Putamen (tissue), 1 donor: ENCODE measurements at places on chromosomes 4 and X.

GRCh38 chrX:130163398-130163797 is 2.2 kb downstream of the AIFM1 start:
- no peak for DNase-seq

GRCh38 chrX:24259544-24260240 is 54.2 kb downstream of the SUPT20HL2 start:
- peak; percentile 6 for DNase-seq

- DNase-seq, result no peak
These were observed 315.2 kb upstream of the SLIT2 start for GRCh38 chr4:19936476-19936875.

- no peak for DNase-seq
These were observed 1.6 kb downstream of the NHS start for GRCh38 chrX:17376431-17377077.

- no peak for DNase-seq
These were observed 124.8 kb upstream of the CITED1 start for GRCh38 chrX:72430405-72430968.

DNA sequence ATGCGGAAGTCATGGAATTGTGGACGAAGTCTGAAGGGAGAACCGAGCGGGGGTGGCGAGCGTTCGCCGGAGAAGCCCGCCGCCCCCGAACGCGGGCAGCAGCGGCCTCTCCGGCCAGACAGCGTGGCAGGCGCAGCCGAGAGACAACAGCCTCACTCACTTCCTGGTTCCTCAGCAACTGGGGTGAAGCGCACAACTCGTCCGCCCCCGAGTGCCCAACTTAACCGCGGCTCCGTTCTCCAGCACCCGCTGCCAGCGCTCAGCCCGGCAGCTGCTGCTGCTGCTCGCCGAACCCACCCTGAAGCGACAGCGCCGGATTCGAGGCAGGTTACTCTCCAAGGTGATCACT is 68.0 kb downstream of the NOCT start:
- peak; percentile 71 for DNase-seq

DNA sequence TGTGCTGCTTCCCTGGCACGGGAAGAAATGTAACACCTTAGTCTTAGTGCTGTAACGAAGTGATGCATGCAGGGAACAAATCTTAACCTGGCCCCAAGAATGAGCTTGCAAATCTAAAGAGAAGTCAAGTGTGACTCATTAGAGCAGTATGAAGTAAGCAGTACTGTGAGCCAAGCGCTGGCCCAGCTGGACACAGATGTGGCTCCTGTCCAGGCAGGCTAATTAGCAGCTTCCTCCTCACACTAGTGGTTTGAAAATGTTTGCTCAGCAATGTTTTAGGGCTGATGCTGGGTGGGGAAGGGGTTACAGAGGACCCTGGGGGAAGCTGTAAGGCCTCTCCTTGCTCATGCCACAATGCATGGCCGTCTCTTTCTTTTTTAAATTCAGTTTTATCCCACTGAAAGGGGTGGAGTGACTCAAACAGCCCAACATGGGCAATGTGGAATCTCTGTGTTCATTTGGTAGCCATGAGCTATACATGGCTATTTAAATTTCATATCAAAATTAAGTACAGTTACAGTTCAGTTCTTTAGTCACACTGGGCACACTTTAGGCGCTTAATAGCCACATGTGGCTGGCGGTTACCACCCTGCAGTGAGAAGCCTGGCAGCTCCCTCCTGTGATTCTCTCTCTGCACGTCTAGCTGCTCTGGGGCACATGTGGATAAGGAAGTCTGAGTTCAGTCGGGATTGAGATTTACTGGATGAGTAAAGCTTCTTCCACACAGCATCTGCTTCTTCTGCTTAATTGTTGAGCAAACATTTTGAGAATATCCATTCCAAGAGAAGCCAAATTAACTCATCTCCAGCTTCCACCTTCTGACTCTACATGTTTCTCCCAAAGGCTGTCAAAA is 48.8 kb downstream of the MAP7D2 start:
- no peak for DNase-seq

DNA sequence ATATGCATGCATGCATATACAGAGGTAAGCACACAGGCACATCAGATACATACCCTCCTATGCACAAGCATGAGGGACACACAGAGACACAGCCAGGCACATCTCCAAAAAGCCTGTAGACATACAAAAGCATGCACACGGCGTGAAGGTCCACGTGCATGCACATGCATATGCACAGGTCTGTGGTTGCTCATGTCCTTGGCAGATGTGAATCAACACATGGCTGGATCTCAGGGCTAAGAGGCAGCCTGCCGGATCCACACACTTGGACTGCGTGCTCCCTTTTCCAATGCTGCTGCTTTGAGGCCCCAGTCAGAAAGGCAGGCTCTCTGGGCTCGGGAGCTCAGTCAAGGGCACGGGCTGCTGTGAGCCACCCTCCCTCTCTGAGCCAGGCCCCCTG is 3.6 kb downstream of the STARD8 start:
- DNase-seq, result no peak

DNA sequence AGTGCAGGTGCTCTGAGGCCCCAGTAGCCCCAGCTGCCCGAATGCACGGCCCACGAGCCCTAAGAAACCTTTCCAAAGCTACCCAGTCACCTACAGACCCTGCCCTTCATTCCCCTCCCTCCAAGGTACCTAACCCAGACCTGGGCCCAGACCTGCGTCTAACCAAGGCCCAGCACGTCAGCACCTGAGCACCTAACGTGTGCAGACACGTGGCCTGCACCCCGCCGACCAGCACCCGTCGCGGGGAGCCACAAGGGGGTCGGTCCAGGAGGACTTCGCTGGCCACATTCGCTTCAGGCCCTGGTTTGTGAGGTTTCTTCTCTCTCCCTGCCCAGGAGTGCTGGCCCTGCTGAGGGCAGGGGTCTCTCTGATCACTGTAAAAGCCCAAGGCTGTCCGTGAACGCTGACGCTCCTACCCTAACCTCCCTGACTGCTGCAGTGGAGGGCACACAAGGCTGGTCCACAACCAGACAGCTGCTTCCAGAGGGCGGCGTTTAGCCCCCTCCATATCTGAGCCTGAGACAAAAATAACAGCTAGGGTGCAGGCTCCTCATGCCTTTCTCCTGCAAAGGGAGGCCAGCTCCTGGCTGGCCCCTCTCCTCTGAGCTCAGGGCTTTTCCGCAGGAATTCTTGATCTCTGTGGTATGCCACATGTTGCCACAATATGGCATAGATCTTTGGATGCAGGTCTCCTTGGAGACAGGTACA is 31.8 kb downstream of the WDR1 start:
- DNase-seq, result no peak

- DNase-seq, result no peak
These were observed 1100.2 kb upstream of the INTU start for GRCh38 chr4:126532527-126532926.

- peak; percentile 68 for DNase-seq
These were observed 50.6 kb downstream of the LGI2 start for GRCh38 chr4:24980064-24980690.

- DNase-seq, result no peak
These were observed 82.6 kb upstream of the SLITRK2 start for GRCh38 chrX:145735036-145735435.

- no peak for DNase-seq
These were observed 423.3 kb downstream of the CENPC start for GRCh38 chr4:67122029-67122428.

DNA sequence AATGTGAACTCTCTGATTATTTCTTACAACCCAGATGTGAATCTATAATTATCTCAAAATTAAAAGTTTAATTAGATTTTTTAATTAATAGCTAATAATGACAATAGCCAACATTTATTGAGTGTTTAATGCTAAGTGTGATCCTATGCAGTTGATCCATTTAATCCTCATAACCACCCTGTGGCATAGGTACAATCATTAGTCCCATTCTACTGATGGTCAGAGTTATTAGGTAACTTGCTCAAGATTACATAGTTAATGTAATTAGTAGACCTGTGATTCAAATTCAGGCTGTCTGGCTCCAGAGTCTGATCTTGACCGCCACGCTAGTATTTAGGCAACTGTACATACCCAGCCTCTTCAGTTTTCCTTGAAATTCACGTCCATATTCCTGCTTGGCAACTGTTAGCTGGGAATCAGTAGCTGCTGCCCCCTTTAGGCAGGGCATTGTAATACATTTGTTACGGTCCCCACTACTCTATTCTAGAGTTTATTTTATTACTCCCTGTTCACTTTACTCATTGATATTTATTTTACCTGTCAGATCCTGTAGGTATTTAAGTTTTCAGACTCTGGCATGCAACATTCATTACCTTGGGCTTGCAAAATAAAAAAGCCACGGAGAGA is 20.6 kb upstream of the TEC start:
- DNase-seq, result no peak

GRCh38 chr4:8473920-8474590 is 33.5 kb downstream of the TRMT44 start:
- no peak for DNase-seq

- DNase-seq, result no peak
These were observed 405.6 kb downstream of the FAM47A start for GRCh38 chrX:33726281-33727160.

- DNase-seq, result no peak
These were observed 36.7 kb upstream of the ARHGAP6 start for GRCh38 chrX:11702420-11702819.

DNA sequence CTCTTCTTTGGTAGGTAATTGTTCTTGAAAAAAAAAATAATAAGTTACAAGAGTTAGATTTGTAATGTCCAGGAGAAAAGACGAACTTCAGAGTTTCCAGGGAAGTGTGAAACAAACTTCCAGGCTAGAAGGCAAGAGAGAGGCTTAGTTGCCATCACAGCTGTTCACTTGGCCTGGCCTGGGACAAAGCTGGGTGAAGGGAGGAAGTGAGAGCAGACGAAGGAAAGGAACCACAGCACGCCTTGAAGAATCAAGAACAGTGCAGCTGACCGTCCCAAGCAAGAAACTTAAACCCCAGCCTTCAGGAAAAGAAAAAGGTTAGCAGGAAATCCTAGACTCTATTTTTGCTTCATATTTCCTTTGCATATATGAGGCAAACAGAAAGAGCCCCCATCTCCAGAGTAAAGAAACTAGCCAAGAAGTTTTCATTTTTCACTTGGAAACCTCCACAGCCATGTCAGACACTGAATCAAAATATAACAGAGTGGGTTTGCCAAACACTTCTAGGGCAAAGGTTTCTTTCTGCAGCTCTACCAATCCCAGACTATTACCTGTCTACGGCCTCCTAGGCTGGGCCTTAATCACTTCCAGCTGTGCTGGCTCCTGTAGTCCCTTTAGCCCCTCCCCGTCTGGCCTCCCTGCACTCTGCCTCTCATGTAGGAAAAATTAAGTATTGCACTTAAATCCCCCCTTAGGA is 209.6 kb downstream of the SPATA18 start:
- peak; percentile 49 for DNase-seq

DNA sequence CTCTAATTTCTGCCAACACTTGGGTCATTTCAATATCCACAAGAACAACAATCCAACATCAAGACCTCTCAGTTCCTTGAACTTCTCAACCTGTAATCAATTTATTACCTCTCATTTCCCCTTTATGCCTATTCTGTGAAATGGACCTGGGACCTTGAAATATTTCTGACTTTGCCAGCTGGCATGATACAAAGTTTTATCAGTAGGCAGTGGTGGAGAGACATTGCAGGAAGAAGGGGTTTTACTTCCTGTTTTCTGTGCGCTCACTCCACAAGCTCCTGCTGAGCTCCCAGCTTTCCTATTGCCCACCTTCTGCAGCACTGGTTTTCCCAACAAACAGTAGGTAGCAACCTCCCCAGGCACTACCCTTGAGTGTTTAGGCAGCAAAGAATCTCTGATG is 3.5 kb upstream of the ARHGEF6 start:
- DNase-seq, result no peak

- no peak for DNase-seq
These were observed 586.9 kb upstream of the INTU start for GRCh38 chr4:127045861-127046260.

- DNase-seq, result no peak
These were observed at the start of gene JCHAIN for GRCh38 chr4:70666369-70666768. Gene JCHAIN, minus strand, starts transcription at chr4:70666508. Its CDS starts 18 bp downstream, at chr4:70666490.

DNA sequence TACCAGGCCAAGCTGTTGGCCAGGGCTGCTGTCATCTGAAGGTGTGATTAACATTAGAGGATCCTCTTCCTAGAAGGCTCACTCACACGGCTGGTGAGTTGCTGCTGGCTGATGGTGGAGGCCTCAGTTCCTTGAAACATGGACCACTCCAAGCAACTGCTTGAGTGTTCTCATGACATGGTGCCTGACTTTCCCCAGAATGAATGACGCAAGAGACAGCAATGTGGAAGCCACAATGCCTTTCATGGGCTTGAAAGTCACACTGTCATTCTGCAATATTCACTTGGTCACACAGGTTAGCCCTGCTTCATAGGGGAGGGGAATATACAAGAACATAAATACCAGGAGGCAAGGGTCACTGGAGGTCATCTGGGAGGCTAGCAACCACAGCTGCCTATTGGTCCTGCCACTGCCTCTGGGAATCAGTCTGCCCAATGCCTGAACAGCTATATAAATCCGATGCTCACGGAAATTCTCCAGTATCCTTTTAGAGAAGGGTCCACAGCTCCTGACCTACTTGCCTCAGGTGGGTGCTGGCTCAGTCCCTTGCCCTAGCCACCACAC is 97.1 kb upstream of the MAML3 start:
- DNase-seq, result no peak

- DNase-seq, result no peak
These were observed 17.1 kb upstream of the MAP7D3 start for GRCh38 chrX:136268051-136269048.

DNA sequence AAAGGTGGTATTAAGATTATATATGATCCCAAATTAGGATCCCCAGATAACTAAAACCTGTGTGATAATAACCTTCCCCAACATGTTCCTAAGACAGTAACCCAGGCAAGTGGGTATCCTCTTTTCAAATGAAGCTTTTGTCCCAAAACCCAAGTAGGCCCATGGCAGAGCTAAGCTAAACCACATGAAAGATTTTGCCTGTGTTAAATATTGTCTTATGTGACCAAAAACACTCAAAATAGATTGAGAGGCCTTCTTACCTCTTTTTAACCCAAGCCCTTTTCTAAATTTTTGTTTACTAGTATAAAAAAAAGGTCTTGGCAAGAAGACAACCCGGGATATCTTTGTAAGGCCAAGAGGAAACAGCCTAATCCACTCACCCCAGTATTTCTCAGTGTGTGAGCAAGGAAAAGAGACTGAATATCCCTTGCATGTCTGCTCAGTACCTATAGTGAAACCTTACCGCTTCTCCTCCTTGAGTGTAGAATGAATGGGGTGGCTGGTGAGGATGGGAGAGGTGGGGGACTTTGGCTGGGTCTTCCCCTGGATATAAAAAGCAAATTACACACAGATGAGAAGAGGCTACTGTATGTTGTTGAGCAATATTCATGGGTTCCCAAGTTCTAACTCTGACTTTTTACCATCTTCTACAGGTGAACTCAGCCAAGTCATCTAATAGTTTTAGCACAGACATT is 188.8 kb upstream of the BMP3 start:
- DNase-seq, result no peak

- no peak for DNase-seq
These were observed 2.0 kb downstream of the TSPAN5 start for GRCh38 chr4:98656443-98656842.

GRCh38 chrX:27889878-27890277 is 82.1 kb downstream of the MAGEB10 start:
- DNase-seq, result no peak

DNA sequence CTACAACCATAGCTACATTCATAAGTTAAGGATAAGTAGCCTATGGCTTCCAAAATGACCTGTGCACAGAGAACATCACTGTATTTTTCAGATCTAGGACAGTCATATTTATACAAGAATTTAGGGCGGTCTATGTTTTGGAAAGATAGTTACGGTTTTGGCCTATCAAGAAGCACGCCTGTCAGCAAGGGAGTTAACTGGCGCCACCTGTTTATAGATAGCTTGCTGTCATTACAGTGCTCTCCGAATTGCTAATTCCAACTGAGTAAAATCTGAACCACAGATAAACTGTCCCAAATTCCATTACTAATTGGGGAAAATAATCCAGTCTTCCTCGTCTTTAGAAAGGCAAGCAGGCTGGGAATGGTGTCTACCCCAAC is 646 bp downstream of the ABCB7 start:
- no peak for DNase-seq
